ENCODE measurements at places on chromosomes 6 and 20.

DNA sequence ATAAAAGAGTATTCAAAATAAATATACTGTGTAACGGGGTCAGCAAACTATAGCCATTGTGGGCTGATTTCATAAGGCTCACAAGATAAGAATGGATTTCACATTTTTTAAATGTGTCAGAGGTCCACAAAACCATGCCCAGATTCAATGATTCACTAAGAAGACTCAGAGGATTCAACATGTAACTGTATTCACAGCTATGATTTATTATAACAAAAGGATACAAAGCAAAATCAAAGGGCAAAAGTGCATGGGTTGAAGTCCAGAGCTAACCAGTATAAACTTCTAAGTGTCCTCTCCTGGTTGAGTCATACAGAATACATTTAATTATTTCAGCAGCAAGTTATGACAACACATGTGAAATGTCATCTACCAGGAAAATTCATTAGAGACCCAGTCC, 49.2 kb downstream of the TBC1D32 start:
- DNase-seq = no peak

- DNase-seq = no peak
Observed at GRCh38 chr6:123022975-123023374, 26.9 kb downstream of the CLVS2 start.

DNA sequence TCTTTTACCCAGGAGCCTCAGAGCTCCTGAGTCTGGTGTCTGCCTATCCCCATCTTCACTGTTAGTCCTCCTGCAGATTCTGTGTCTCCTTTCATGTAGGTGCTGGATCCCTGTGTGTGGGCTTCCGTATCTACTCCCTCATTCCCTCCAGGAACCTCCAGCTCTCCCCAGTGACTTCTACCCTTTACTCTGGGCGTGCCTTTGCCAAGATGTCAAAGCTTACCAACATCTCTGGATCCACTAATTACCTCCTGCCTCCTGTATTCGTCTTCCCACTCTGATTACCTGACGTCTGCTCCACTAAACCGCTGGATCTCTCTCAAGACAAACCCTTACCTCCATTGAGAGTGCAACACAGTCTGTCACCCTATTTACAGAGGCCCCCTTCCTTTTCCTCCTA, 2.2 kb upstream of the C6orf136 start:
- no peak for DNase-seq

DNA sequence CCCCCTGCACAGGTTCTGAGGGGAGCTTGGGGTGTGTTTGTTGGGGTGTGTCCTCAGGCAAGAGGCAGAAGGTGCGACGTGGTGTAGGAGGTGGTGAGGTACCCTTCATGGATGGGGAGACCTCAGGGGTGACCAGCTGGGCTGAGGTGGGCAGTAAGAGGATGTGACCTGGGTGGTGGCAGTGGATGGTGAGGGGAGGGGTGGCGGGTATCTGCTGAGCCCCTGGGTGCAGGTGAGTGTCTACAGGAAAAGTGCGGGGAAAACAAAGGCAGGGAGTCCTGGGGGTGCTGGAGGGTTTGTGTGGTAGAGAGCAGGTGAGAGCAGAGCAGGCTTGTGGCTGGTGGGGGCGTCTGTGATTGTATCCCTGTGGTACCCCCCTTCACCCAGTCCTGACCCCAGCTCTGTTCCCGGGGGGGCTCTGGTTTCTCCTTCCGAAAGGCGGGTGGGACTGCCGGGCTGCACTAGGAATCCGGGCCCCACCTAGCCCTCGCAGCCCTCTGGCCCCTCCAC, 631 bp downstream of the RAET1L start:
- no peak for DNase-seq

DNA sequence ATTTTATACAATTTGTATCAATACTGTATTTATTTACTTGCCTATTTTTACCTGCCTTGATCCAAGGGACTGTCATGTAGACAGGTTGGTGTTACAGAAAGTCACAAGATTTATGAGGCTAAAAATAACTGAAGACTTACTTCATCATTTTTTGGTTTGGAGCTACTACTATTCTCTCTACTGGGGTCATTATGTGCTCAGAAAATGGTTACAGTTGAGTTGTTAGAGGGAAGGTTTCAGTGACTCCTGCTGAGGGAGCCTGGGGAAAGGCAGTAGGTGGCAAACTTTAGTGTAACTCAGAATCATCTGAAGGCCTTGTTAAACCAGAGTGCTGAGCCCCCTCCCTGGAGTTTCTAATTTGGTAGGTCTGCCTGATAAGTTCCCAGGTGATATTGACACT, 118.8 kb downstream of the TINAG start:
- no peak for DNase-seq

GRCh38 chr6:25012657-25013056, 76.9 kb upstream of the RIPOR2 start:
- DNase-seq = no peak

- DNase-seq = no peak
Observed at GRCh38 chr6:42100029-42100901, 42.2 kb downstream of the C6orf132 start.

GRCh38 chr6:113281431-113281830, 575.7 kb upstream of the MARCKS start:
- no peak for DNase-seq

DNA sequence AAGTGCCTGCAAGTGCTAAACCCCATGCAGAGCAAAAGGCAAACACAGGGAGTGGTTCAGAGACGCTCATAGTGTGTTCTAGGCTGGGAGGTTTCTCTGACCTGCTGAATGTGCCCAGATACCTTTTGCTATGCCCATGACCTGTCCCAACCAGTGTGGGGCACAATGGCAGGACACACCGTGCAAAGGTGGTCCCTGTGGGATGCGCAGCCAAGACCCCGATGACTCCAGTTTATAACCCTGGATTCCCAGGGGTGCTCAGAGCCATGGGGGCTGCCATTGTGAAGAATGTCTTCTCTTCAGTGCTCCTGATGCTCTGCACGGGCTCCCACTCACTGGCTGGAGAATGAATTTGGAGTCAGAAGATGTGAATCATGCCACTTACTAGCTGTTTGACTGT, 2.2 kb upstream of the NINL start:
- DNase-seq = no peak

DNA sequence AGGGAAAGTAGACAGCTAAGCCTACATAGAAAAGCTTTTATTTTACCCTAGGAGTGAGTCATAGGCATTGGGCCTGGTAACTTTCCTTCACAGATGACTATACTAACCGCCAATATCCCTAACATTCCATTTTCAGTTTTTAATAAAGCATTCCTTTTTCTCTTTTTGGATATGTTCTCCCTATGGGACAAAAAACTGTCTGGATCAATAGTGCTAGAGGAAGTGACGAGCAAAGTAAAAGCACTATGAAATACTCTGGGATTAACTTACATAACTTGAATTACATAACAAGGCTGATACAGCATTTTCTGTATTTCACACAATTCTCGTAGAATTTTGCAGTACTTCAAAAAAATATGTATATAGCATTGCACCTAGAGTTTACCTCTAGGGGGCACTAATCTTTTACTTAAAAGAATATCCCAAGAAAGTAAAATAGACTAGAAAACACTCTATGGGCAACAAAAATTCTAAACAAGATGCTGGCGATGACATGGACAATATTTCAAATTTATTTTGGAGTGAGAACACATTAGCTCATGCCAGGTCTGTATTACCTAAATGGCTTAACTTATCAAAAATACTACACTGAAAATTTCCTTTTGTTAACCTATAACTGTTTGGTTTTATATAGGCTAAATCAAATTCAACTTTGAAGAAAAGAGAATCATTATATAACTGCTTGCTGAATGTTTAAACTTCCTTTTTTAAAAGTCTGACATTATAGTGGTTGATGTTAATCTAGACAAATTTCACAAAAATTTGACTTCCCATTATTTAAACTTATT, 66.3 kb upstream of the DST start:
- DNase-seq = no peak

GRCh38 chr20:25991051-25991755, 294.6 kb upstream of the ZNF337 start:
- no peak for DNase-seq

GRCh38 chr6:55069132-55069781, 105.1 kb upstream of the HCRTR2 start:
- DNase-seq = no peak

- DNase-seq = no peak
Observed at GRCh38 chr20:34431168-34431567, 68.1 kb downstream of the ITCH start.

DNA sequence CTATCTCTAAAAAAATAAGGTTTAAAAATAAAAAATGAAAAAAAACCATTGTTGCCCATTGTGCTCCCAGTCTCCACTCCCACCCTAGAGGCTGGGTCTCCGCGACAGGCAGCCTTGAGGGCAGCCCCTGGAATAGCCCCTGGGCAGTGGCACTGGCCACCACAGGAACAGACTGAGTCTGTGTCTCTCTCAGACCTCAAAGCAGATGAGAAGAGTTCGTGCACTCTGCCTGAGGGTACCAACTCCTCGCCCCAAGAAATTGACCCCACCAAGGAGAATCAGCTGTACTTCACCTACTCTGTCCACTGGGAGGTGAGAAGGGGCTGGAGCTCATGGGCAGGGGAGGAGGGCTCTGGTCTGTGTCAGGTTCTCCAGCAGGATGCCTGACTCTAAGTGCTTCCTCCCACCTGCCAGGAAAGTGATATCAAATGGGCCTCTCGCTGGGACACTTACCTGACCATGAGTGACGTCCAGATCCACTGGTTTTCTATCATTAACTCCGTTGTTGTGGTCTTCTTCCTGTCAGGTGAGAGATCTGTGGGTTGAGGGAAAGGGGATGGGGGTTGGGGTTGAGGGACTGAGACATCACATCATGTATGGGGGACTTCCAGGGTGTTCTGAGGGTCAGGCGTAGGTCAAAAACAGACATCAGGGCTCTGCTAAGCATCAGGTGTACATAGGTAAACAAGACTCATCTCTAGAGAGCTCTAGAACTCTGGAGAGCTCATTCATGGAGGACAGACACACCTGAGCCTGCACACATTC, 35.6 kb downstream of the TM9SF4 start:
- no peak for DNase-seq

DNA sequence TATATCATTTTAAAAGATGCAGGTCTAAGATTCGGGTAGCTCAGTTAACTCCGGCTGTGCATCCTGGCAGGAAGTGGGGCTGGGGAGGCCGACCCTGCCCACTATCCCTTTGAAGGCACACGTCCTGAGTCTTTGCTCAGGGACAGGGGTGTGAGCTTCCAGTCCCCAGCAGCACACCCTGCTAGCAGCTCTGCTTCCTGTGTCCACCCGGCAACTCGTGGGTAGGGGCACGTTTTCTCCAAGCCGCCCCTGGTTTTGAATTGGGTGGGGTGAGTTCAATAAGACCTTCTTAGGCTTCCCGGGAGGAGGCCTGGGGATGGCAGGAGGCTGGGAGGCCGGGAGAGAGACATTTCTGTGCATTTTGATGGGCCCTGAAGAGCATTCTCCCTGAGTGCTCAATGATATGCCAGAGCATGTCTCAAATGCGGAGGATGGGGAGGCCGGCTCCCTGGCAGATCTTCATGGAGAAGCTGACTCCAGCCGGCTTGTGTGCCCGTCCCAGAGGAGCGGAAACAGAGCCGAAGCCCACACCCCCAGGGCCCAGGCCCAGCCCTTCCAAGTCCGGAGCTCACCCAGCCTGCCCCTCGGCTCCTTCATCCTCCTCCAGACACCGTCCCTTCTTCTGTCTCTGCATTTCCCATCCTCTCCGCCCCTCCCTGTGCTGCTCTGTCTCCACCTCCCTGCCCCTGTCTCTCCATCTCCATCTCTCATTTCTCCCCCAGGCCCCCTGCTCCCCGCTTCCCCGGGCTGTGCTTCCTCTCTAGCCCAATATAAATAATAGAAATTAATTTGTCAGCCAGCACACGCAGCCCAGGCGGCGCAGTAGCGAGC, 36.3 kb upstream of the ZFAND3 start:
- no peak for DNase-seq
